ENCODE measurements at places on chromosomes 5 and 9.

DNA sequence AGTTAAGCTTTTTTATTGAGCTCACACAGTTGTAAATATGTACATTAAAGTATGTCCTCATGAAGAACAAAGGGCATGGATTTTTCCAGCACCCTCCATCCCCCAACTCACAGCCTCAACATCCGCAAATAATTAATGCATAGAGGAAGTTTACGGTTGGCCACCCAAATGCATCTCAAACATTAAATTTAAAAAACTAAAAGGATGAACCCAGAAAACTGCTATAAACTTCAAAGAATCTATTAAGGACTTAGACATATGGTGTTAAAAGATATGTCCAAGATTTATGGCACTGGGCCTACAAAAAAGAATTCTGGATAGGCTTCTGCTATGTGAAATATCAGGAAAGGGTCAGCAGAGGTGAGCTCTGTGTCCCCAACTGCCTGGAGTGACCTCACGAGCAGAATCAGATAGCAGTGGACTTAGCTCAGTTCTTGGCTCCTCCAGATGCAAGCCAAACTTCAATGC lies 54.0 kb upstream of the TNC start:
- DNase-seq = no peak

- DNase-seq = no peak
These were observed 81.5 kb downstream of the NIPBL start for GRCh38 chr5:36957953-36958537.

DNA sequence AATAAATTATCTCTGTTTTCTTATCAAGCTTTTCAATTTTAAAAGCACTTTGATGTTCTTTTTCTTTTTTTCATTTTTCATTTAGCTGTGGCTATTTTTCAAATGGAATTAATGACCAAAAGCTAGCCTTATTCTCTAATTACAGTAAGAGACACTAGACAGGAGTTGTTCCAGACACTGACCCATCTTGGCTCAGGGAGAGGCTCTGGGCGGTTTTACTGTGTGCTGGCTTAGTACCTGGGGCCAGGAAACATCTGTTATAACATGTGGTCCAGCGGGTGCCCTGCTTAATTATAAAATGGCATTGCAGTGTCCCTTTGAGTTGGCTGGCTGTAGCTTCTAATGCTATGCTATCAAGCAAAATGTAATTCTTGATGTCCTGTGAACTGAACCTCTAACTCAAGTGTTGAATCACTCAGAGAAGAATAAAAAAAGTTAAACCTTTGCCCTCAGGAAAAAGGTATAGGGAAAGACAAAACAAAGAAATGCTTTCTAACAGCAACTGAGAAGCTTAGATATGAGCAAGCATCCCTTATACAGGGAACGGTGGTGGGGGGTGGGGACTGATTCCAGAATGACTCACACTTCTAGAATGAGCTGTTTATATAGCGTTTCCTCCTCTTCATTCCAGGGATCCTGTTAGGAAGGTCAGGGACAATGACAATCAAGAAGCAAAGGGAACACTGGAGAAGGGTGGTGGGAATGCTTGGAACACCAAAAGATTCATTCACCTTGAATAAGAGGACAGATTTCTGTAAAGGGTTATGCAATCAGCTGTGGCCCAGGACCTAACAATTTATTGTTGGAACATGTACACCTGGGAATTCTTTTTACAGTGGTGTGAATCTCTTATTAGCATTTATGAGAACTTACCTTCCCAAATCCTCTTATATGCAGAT lies 58.7 kb upstream of the NFIB start:
- DNase-seq = no peak

DNA sequence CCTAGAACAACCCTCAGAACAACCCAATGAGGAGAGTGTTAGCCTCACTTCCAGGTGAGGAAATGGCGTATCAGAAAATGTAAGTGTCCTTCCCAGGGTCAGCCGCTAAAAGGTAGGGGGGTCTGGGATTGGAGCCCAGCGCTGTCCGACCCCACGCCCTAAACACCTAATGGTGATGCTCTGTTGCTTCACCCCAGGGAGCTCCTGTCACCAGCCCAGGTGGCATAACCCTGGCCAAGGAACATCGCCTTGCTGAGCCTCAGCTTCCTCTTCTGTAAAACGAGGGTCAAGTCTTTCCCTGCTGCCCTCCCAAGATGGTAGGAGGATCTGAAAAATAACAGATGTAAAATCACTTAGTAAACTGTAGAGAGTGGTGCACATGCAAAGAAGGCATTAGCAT lies 132.5 kb downstream of the PAX5 start:
- no peak for DNase-seq

DNA sequence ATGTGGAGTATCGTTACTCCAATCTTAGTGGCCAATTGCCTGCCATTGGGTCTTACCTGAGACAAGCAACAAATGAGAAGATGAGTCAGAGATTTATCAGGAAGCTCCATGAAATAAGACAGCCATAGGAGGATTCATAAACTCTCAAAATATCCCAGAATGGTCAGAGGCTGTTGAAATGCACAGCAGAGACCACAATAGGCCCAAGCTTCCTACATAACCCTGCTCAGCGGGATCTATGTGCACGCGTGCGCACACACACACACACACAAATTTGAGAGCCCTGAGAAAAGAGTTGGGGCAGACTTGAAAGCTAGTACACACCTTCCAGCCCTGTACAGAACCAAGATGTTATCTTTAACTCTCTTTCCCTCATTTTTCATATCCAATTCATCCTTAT lies 9.8 kb downstream of the UIMC1 start:
- DNase-seq = no peak

GRCh38 chr5:91976451-91976850 lies 593.3 kb upstream of the ARRDC3 start:
- DNase-seq = no peak

- DNase-seq = no peak
These were observed 112.2 kb upstream of the HAND1 start for GRCh38 chr5:154590093-154590724.

GRCh38 chr9:97774673-97775072 lies 77.5 kb upstream of the XPA start:
- DNase-seq = no peak

DNA sequence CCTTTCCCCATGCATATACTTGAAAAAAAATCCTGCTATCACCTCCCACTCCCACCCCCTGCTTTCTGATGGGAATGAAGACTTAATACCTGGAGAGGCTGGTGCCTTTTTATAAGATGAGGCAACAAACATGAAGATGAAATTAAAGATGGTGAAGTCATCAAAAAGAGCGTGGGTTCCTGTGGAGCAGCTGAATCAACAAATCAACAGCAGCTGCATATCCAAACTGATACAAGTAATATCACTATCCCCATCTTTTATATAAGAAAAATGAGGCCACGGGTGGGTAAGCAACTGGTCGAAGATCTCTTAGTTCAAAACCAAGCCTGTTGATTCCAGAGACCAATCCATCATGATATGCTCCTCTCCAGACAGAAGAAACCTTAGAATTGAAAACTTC lies 268.5 kb downstream of the ENC1 start:
- no peak for DNase-seq

- no peak for DNase-seq
These were observed 110.8 kb downstream of the FBXL17 start for GRCh38 chr5:108271127-108271526.

- DNase-seq = peak; percentile 28
These were observed 31.2 kb upstream of the AFAP1L1 start for GRCh38 chr5:149240354-149240998.

DNA sequence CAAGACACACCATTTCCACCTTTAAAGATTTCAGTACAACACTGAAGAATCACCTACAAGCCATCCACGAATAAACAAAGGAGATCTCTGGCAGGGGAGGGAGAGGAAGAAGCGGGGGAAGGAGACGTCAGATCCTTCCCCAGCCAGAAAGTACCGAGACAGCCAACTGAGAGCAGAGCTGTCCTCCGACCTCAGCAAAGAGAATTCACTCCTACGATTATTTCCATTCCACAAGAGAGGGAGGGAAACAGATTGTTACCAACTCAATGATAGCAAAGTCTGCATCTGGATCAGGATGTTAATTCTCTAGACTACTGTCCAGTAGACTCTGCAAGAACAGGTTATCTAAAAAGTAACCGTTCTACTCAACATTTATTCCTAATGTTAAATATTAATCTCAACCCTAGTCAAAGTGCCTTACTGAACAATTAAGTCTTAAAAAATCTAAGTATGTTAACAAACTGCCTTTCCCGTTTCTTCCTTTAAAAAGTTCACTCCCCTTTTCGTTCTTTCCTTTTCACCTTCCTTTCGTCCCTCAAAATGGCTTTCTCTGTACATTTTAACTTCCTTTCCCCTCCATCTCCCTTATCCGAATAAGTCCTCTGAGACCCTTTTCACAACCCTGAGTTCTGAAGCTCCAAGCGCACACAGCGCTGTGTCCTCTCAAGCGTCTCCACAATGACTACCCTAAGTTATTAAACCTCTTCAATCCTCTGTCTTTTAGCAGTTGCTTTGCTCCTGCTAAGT lies 1.4 kb downstream of the CHD1 start:
- DNase-seq = no peak

GRCh38 chr5:131022811-131023497 lies 142.1 kb downstream of the HINT1 start:
- no peak for DNase-seq

- DNase-seq = no peak
These were observed 674 bp upstream of the TNFSF15 start for GRCh38 chr9:114806526-114806900.

DNA sequence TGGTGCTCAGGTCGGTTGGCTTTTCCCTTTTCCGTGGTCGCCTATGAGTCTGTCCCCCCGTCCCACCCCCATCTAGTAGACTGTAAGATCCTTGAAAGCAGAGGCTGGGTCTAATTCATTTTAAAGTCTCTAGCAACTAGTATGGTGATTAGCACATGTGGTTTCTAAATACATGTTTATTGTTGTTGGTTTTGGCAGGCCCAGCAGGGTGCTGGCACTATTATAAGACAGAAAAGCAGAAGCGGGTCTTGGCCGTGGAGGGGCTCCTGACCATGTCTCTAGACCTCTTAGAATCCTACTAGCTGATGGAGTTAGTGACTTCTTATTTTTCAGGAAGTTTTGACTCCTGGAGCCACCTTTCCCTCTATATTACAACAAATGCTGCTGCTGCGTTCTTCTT lies 61.5 kb upstream of the TNFSF8 start:
- no peak for DNase-seq

- DNase-seq = no peak
These were observed 20.8 kb upstream of the KIF2A start for GRCh38 chr5:62284946-62285891.

DNA sequence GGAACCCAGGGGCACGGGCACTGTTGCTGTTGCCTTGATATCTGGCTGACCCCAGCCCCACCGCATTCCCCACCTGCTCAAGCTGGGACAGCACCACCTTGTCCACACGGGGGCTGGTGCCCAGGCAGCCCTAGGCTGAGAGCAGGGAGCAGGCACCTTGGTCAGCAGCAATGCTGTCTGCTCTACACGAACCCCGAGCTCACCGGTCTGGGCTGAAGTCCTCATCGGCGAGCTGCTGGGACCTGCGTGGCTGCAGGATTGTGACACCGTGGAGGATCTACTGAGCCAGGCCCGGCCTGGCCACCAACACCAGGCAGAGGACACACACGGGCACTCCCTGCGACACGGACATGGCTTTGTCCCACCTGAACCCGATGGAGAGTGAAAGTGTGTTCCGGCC lies 78.1 kb downstream of the KCNT1 start:
- no peak for DNase-seq

DNA sequence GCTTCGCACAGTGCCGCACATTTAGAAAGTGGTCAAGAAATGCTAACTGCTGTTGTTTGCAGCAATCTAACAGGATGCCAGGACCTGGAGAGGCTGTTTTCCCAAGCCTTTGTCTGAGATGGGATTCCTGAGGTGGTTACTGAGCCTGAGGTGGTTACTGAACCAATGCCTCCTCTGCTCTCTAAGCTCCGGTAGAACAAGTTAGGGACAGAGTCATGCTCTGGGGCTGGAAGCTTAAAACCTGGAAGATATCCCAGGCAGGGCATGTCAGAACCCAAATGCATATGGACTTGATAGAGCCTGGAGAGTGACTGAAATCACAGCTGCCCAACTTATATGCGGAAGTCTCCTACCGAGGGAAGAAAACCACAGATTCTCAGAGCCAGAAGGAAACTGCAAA lies 46.5 kb upstream of the FAT2 start:
- no peak for DNase-seq

GRCh38 chr9:108489567-108489966 lies 366.2 kb downstream of the ACTL7B start:
- no peak for DNase-seq

- DNase-seq = no peak
These were observed 75.5 kb upstream of the LHFPL2 start for GRCh38 chr5:78724061-78724460.

- no peak for DNase-seq
These were observed 49.4 kb upstream of the GRIN3A start for GRCh38 chr9:101787891-101788290.

DNA sequence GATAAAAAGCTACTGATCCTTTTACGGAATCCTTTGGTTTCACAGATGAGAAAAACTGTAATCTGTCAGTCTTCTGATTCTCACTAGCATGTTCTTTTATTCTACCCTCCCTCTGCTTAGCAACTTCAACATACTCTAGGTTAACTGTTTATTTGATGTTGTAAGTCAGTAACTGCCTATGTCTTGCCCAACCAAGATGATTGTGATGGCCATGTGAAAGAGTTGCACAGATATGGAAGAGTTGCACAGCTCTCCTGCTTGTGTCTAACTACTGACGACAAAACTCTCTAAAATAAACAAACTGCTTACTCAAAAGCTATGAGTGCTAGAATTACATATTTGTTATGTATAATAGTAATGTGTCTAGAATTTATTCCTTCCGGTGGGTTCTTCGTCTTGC lies 227.3 kb upstream of the DAB2 start:
- DNase-seq = no peak

DNA sequence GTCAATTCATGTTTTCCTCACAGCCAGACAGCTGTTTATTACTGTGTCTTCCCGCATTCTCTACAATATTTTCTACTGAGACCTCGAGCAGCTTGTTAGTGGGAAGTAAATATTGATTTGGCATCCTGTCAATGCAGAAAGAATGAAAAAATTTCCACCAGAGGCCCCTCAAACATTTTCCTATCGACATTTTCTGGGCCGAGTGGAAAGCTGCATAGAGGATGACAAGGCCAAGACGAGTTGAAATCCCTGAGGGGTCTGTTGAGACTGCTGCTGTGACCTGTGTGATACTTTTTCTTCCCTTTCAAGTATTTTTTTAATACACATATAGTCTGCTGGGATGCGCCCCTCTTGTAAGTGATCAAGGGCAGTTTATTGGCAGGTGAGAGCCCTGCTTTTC lies 91.4 kb upstream of the SH3GL2 start:
- no peak for DNase-seq

DNA sequence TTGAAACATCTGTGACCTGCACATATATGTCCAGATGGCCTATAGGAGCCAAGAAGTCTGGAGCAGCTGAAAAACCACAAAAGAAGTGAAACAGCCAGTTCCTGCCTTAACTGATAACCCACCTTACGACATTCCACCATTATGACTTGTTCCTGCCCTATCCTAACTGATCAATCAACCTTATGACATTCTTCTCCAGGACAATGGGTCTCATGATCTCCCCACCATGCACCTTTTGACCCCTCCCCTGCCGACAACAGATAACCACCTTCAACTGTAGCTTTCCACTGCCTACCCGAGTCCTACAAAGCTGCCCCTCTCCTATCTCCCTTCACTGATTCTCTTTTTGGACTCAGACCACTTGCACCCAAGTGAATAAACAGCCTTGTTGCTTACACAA lies 233.8 kb downstream of the CCDC171 start:
- DNase-seq = no peak

GRCh38 chr5:21085791-21086190 lies 1097.8 kb upstream of the CDH18 start:
- no peak for DNase-seq

- no peak for DNase-seq
These were observed 26.0 kb downstream of the CHSY3 start for GRCh38 chr5:129930221-129930620.

GRCh38 chr5:151384106-151384505 lies 36.7 kb upstream of the SLC36A2 start:
- DNase-seq = no peak

Data from activated gamma-delta T cell (primary cell).